ENCODE measurements at places on chromosomes 5 and 9.

GRCh38 chr9:131773911-131774379 is 34.1 kb upstream of the RAPGEF1 start:
- no peak for DNase-seq

- no peak for DNase-seq
Measured at GRCh38 chr5:98069876-98070512, 703.5 kb upstream of the RGMB start.

DNA sequence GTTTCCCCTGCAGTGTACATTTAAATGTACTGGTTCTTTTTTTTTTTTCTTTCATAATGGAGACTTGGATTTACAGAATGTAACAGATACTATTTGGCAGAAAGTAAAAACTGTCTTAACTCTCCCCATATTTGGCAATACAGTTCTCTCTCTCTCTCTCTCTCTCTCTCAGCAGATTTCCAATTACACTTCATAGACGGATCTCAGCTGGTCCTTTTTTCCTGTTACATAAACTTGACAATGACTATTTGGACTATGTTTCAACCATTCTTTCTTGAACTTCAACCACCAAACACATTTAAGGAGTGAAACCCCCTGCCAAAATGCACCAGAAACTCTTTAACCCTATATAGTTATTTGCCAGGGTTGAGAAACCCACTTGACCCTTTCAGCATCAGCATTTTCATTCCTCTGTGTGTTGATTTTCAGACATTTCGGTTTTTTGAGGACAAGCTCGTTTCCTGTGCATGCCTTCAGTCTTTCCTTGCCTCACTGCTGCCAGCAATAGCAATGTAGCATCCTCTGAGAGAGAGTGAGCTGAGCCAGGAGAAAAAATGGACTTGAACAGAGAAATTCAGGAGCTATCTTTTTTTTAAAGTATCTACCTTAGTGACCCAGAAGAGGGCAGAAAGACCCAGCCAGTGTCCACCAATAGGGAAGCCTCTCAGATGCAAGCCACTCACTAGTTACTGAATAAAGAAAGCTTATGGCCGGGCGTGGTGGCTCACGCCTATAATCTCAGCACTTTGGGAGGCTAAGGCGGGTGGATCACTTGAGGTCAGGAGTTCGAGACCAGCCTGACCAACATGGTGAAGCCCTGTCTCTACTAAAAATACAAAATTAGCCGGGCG is 26.0 kb upstream of the GNA14 start:
- DNase-seq = no peak

DNA sequence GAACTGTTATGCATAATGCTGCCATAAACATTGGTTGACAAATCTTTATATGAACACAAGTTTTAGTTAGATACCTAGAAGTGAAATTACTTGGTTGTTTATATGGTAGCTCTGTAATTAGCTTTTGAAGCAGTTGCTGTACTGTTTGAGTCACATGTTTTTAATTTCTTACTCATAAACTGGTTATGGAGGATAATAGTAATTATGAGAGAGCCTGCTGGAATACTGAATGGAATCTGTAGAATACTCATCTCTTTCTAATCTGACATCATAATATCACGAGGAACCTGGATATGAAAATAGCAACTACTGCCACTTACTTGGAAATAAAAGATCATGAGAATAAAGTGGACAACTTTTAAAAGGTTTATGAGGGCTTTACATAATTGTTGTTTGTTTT is 509.2 kb downstream of the CETN3 start:
- no peak for DNase-seq

DNA sequence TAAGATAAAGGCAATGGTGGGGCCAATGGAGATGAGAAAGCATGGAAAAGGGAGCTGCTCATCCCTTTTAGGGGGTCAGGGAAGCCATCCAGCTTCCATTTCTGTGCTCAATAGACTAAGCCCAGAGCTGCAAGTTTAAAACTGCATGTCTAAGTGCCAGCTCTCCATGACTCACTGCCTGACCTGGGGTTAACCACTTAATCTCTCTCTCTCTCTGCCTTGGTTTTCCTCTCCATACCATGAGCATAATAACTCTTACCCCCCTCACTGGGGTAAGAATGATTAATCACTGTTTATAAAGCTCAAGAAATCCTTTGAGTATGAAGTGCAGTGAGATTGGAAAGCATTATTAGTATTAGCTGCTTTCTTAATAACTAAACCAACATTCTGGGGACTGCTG is 1382.4 kb upstream of the WWC1 start:
- DNase-seq = no peak

- no peak for DNase-seq
Measured at GRCh38 chr5:106290841-106291240, 1379.9 kb downstream of the EFNA5 start.

DNA sequence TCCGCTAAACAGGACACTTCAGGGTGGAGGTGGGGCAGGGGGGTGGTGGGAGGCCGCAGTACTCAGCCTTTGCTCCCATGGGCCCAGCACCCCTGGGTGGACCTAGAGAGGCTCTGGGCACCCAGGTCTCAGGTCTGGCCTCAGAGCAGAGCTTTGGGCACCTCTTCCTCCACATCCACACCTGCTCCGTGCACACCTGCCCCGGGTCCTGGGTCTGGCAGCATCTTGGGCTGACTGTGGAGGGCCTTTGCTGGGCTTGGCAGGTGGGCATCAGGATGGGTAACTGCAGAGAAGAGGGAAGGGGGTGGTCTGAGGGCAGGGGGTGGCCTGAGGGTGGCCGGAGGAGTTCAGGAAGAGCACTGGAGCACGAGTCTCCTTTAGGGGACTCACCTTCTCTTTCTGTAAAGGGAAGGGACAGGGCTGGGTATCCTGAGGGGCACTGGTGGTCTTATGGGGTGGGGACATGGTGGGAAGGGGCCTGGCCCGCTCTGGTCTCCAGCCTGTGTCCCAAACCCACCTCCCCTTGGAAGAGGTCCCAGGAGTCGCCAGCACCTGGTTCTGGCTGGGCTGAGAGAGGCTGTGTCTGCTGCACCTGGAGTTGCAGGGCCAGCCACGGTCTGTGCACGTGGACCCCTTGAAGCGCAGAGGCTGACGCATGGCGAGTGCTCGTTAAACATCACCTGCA is 106.7 kb upstream of the IER5L start:
- DNase-seq = no peak
